Right renal cortex interstitium (tissue), 3 donors: ENCODE measurements at places on chromosomes 12 and 14.

GRCh38 chr12:28709986-28710685 is 438.9 kb upstream of the FAR2 start:
- no peak for DNase-seq

- peak; percentile 6 for DNase-seq
These were observed 51.1 kb downstream of the HSPB8 start for GRCh38 chr12:119229837-119230236.

DNA sequence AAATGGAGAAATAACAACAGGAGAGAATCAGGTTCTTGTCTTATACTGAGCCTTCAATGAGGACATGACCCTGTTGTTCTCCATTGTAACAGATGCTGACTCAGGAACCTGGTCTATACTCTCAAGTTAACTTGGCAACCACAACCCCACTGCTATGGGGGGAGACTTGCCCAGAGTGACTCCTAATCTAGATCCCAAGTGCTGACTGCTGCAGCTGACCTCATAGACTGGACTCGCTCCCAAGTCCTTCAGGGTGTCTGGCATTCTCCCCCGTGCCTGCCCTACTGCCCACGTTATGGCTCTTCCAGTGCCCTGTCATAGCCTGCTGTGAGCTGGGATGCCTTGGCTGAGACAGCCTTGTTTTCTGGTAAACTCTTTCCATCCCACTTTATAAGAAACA is 37.1 kb downstream of the NID2 start:
- no peak for DNase-seq

GRCh38 chr12:120125029-120125428 is 8.5 kb upstream of the RAB35 start:
- no peak for DNase-seq

GRCh38 chr14:53368066-53368465 is 214.9 kb upstream of the DDHD1 start:
- no peak for DNase-seq

DNA sequence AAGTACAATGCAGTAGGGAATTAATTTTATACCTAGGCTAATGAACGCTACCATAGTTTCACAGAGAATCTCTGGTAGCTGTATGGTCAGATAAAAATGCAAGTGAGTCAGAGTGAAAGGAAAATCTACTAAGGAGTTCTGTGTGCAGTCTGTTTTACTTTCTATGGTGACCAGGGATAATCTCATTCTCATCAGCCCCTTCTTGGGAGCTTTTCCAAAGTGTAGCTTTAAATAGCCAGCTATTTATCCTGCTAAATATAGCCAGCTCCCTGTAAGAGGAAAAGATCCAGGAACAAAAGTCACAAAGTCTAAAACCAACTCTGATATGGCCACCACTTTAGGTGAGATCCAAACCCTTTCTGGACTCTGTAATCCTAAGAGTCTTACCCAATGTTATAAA is 75.5 kb downstream of the TMEM116 start:
- no peak for DNase-seq

DNA sequence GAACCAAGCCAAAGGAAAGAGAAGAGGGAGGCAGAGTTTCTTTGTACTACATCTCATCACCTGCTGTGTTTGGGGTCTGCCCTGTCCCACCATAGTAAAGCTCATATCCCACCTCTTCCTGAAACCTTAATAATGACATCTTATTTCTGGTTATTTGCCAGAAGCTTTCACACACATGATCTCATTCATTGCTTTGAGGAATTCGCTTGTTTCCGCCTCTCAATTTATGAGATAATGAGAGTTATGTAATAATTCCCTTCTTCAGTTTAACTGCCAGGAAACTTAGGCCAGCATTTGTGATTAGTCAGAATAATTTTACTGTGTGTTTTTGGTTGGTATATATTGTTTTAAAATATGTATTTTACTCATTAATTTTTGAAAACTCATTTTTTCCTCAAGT is 205.2 kb downstream of the CACNA1C start:
- no peak for DNase-seq

DNA sequence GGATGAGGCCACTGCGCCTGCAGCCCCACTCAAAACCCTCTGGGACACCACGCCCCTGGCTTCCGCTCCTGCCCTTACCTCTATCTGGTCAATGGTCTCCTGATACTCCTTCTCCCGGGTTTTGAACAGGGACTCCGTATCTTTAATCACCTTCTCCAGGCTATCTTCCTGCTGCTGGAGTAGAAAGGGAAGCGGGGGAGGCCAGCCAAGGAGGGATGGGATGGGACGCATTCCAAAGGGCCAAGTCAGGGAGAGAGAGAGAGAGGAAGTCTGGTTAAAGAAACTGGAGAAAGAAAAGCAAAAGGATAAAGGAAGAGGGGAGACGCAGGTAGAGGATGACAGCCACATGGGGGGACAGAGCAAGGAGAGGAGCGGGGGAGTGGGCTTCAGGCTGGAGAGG is 7.9 kb downstream of the IFFO1 start:
- no peak for DNase-seq

GRCh38 chr12:25677232-25677937 is 124.3 kb upstream of the LMNTD1 start:
- DNase-seq, result no peak

DNA sequence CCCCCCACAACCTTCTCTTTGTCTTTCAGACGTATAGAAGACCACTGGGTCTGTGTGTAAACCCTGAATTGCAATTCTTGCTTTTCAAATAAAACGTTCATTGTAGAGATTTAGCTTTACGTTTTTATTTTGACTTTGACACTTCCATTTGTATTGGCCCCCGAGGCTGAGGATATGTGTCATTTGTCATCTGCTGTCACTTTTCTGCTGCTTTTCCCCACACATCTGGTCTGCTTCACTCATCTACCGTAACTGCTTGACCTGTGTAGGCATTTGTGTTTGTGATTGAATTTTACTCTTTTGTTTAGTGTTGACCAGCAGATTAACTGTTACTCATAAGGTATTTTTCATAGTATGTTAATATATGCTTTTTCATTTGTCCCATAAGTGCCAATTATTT is 157.2 kb upstream of the SYT10 start:
- DNase-seq, result no peak

DNA sequence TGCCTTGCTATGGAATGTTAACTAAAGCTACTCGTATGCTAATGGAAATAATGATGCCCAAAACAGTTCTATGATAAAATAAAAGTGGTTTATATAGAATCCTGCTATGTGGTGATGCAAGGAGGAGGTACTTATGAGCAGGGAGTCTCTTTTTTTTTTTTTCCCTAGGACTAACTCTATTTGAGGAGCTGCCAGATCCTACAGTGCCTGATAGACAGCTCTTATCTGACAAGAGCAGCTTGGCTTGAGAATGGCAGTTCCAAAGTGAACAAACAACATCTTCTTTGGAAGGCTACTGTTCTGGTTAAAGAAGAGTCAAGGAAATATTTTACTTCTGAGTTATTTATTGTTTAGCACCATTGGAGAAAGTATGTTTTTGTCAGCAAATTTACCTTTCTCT is 10.2 kb upstream of the ACSM4 start:
- no peak for DNase-seq

- no peak for DNase-seq
These were observed 132.2 kb downstream of the NCOR2 start for GRCh38 chr12:124434951-124435805.

DNA sequence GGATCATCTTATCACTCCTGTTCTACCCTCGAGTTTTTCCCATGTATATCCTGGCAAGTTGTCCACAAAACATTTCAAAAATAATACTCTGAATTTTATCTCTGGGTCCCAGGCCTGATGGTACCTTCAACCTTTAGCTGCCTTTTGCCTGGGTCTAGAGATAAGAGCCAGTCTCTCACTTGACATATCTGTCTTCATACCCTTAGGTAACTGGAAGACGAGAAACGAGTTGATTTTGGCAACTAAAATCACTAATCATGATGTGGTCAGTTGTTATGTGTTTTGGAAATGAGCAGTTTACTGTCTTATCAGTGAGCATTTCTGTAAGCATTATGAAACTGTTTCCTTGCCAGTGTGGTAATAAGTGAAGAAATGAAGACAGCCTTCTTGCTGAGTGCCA is 6.3 kb downstream of the RNF10 start:
- DNase-seq, result no peak

- no peak for DNase-seq
These were observed at the start of gene DTX3 for GRCh38 chr12:57604454-57604991. Gene DTX3, plus strand, starts transcription at chr12:57604824. Its CDS starts 1,694 bp downstream, at chr12:57606518.

DNA sequence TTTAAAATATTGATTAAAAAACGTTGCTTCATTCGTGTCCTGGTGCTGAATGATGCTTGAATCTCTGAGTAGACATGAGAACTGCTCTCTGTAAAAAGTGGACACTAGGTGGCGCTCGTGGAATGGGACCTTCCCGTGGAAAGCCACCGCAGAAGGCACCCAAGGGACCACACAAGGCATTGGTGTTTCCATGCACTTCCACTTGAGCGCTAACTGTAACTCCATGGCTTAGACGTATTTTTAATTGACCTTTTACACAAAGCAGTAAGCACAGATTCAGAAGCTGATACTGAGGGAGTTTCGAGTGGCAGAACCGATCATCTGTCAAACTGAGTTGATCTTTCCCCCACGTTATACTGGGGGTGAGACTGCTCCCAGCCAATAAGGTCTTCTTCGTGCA is 135.3 kb downstream of the PRKCH start:
- DNase-seq, result no peak

GRCh38 chr14:58430156-58430555 is 2.6 kb downstream of the KIAA0586 start:
- DNase-seq, result no peak

- no peak for DNase-seq
These were observed 118.0 kb upstream of the G2E3 start for GRCh38 chr14:30440961-30441360.

DNA sequence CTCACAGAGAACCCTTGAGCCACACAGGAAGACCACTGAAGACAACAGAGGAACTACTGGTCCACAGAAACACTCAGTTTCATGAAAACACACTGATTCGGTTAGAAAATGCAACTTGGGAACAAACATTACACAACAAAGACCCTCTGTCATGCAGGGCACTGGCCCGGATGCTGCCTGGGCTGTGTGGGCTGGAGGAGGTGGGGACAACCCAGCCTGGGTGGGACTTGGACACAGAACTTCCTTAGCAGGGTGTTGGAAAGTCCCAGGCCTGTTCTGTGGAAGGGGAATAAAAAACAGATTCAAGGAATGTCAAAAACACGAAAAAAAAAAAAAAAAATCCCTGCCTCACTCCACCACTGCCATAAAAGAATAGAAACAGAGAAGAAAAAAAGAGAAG is 181.0 kb downstream of the MON2 start:
- no peak for DNase-seq
